Esophagus (tissue), 2 donors: ENCODE measurements at places on chromosomes 1 and 21. TPM values are rescaled to one million over a fixed set of nuclear protein-coding genes. Genes with fewer than 3 reads are reported as not detected.

Gene RIPK4
- polyA plus RNA-seq: 72.4 TPM

Gene SELE
- 0.57 TPM for polyA plus RNA-seq

Gene FAM72D
- 1.6 TPM for polyA plus RNA-seq

Gene SPATA6
- 1.3 TPM for polyA plus RNA-seq

Gene CRYAA
- polyA plus RNA-seq: not detected
